ENCODE measurements at places on chromosomes 4 and X.

DNA sequence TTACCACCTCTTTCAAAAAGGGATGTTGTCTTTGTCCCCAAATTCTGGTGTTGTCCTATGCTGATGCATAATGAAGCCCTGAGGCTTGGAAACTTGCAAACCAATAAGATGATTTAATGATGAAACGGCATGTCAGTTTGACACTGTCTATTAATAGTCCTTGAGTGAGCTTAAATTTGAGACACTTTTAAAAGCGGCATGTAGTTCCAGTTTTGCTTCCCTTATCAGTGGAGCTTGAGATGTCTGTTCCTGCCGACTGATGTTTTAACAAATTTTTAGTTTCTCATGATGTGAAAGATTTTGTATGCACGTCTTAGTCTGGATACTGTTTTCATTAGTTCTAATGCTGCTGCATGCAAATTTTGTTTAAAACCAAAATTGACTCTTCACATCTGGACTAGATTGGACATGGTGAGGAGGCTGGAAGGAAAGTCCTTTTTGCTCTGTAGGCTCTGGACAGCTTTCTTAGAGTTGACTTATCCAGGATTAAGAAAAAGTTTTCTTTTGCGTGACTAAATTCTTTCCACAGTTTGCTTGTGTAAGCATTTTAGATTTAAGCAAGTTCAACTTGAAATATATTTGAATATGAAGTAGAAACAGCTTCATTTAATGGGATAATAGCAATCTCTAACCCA, 11.7 kb downstream of the C1GALT1C1 start:
- no peak for DNase-seq

DNA sequence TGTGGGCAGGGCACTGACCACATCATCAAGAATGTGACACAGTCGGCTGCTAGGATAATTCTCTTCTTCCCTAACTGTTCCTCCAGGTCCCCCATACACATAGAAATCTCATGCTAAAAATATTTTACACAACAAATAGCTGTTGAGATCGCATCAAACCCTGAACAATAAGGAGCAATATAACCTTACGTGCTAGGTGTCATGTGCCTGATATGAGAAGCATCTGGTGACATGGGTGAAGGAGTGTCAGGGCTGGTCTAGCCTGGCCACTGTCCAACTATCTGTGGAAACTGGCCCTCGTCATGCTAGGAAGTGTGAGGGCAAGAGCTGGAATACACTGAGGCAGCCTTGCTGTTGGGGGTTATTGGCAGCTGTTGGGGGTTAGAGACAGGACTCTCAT, 167.3 kb upstream of the PGRMC2 start:
- no peak for DNase-seq

- DNase-seq: no peak
Observed at GRCh38 chr4:137363496-137363895, 168.8 kb downstream of the PCDH18 start.

DNA sequence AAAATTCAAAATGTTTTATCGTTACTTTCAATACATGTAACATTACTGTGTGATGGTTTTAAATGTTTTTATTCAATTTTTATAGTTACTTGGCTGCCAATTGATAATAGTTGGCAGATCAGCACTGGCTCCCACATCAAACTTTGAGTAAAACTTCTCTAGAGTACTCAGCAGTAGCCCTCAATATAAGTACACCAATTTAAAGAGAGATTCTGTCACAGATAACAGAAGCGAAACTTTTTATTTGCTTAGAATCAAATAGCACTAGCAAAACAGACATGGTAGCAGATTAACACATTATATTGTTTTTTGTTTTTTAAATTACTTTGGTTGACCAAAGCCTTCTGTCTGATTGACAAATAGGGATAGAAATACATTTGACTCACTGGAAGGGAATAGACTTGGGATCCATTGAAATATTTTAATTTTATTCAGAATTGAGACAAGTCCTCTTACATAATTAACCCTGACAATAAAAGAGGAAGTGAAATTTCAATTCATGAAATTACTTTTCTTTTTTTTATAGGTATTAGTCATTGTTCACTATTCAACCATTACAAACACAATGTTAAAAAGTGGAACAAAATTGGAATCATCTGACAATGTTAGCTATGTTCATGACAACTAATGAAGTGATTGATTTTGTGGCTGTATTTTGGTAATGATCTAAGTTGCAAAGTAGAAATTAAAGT, 554.9 kb downstream of the KLHL4 start:
- DNase-seq: no peak

DNA sequence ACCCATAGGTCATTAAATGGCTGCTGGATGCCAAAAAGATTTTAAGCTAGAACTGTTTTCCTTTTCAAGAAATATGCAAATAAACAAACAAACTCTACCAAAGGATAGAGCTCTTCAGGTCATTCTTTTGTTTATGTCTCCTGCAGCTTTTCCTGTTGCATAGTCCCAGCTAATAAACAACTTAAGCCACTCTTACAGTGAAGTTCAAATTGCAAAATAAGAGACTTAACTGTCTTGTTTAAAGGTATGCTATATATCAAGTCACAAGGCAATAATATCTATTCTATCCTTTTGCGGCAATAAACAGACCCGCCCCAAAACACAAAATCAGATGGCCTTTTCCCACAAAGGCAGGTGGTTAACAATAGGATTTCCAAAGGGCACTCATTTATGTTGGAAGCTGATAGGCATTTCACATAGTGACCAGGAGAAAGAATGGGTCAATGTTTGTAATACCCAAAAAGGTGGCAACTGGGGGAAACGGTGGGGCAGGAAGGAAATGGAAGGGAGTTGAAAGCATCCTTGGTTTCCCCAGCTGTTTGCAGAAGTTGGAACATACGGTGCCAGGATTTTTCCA, 15.3 kb downstream of the HAND2 start:
- DNase-seq: no peak

DNA sequence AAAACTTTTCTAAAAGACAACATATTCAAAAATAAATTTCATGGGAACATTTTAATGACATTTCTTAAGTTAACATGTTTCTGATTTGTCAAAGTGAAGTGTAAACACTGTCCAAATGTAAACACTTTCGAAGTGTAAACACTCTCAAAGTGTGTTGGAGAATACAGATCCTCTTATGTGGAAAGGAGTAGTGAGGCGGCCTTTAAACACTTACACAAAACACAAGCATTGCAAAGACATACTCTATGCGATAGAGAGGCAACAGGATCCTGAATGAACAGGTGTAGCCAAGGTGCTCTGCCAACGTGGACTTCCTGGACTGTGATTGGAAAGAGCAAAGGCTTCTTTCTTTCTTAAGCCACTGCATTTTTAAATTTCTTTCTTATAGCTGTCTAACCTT, 62.7 kb upstream of the PGM2 start:
- no peak for DNase-seq

GRCh38 chr4:7635445-7636239, 200.9 kb upstream of the PSAPL1 start:
- DNase-seq: no peak
